Stimulated activated naive CD4-positive, alpha-beta T cell treated with Interleukin-2 at 50 U/mL for 16 hours (primary cell): ENCODE measurements at places on chromosomes 2 and 18.

DNA sequence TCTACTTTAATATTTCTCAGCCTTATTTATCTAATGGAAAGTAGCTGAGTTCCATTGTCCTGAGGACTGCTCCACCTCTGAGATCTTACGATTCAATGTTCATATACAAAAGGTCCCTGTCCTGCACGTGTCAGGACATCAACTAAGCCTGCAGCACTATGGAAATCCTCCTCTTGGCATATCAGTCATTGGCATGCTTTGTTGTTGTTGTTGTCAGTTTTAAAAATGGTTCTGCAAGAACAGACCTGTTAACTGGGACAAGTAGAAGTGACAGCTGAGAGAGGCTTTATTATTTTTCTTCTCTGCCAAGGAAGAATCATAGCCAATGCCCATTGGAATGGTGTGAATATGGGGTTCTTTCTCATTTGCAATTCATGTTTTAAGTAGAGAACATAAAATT lies 450.1 kb upstream of the PKDCC start:
- no peak for DNase-seq

DNA sequence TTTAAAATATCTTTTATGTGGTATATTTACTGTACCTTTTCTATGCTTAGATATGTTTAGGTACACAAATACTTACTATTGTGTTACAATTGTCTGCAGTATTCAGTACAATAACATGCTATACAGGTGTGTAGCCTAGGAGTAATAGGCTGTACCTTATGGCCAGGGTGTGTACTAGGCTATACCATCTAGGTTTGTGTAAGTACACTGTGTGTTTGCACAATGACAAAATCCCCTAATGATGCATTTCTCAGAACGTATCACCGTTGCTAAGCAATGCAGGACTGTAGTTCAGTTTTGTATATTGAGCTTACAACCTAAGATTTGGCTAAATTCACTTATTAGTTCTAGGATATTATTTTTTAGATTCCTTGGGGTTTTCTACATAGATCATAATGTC lies 332.3 kb upstream of the HS6ST1 start:
- DNase-seq: no peak

GRCh38 chr2:13745330-13745729 lies 887.2 kb upstream of the LRATD1 start:
- DNase-seq: no peak

GRCh38 chr2:70888366-70888922 lies 47.3 kb upstream of the ATP6V1B1 start:
- no peak for DNase-seq

DNA sequence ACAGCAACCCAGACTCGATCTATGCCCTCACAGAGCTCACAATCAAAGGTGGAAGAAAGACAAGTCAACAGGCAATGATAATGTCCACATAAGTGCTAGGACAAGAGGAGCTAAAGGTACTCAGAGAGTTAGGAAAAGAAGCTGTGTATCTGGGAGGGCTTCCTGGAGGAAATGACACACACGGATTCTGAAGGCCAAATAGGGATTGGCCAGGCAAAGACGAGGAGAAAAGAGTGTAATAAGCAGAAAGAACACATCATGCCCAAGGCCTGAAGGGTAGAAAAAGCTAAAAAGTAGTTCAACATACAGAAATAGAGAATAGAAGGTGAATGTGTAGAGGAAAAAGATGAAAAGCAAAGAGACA lies 36.1 kb downstream of the VIT start:
- DNase-seq: no peak

DNA sequence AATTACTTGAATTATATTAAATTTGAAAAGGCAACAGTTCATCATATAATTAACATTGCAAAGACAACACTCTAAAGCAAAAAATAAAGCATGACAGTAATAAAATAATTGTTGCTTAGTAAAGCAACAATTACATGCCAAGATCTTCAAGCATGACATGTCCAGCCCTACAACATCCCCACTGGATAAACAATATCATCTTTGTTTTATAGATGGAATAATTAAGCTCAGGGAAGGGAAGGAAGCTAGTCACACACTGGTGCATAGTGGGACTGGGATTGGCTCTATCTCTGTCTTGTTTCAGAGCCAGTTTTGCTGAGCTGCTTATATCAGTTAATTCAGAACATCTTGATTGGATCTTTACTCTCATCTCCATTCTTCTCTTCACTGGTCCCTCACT lies 49.9 kb upstream of the PARD3B start:
- DNase-seq: no peak

GRCh38 chr2:72138011-72138881 lies 9.4 kb downstream of the CYP26B1 start:
- no peak for DNase-seq

DNA sequence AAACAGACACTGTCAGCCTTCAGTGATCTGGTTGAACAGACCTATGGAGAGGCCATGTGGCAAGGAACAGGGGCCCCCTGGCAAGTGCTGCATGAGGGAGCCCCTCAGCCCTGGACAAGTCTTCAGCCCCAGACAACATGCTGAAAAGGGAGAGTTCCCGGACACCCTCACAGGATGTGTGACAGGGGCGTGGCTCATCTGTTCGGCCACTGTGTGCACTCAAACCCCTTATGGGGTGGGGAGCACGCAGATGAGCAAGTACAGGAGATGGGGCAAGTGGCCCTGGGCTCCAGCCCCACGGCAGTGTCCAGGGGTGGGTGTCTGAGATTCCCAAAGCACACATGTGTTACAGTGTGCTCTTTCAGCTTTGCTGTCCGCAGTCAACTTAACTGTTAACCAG lies 35.4 kb upstream of the MPPE1 start:
- DNase-seq: no peak

DNA sequence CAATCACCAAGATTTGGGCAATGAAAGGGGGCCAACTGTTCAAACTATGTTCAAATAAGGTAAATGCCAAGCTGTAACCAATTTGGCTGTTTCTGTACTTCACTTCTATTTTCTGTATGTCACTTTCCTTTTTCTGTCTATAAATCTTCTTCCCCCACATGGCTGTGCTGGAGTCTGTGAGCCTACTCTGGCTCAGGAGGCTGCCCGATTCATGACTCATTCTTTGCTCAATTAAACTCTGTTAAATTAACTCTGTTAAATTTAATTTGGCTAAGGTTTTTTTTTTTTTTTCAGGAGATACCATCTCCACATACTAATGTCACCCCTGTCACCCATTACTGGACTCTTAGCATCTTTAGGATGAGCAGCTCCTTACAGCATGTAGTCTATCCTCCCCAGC lies 178.8 kb upstream of the TWIST2 start:
- DNase-seq: no peak

DNA sequence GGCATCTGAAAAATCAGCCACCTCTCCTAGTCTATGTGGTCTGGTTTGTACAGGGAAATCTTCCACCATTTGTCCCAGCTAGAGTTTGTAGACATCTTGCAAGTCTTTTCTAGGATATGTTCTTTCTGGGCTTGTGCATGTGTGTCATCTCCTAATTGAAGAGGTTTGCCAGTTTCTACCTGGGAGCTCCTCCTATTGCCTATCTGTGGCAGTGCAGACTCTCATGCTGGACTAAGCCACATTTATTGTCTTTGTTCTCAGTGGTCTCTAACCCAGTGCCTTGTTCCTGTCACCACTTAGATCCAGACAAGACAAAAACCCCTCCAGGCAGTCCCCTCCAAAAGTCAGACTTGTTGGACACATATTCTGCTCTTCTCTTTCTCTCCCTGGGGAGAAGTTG lies 72.0 kb upstream of the MRPS9 start:
- DNase-seq: no peak

- DNase-seq: no peak
These were observed 130.8 kb upstream of the HDAC4 start for GRCh38 chr2:239531456-239532241.

GRCh38 chr18:47566809-47567208 lies 315.3 kb upstream of the SKOR2 start:
- DNase-seq: no peak

GRCh38 chr18:52569492-52569891 lies 229.5 kb downstream of the DCC start:
- no peak for DNase-seq

GRCh38 chr2:233837694-233838229 lies 16.6 kb downstream of the HJURP start:
- no peak for DNase-seq

DNA sequence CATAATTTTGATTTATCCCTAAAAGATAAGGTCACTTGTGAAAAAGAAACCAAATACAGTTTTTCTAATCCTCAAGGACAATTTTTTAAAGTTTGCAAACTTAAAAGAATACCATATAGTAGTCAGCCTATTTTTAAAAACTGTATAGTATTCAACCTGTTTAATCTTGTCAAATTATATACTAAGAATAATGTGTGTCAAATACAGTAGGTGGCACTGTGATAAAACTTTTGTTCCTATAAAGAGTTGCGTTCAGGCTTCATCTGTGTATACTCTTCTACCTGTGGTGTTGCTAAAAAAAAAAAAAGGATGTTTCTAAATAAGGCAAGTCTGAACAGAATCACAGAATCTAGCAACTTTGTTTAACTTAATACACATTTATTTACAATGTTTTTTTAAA lies 68.6 kb downstream of the CCDC138 start:
- DNase-seq: no peak
